ENCODE measurements at places on chromosomes 12 and 14. TPM values are rescaled to one million over a fixed set of nuclear protein-coding genes. Genes with fewer than 3 reads are reported as not detected.

COCH gene
- 4.2 TPM for total RNA-seq

CYP46A1 gene
- 0.52 TPM for total RNA-seq

GPR132 gene
- total RNA-seq: 0.04 TPM

DPPA3 gene
- not detected for total RNA-seq

- no peak for DNase-seq
Observed at GRCh38 chr14:103684871-103685270, 30.4 kb downstream of the XRCC3 start.

DNA sequence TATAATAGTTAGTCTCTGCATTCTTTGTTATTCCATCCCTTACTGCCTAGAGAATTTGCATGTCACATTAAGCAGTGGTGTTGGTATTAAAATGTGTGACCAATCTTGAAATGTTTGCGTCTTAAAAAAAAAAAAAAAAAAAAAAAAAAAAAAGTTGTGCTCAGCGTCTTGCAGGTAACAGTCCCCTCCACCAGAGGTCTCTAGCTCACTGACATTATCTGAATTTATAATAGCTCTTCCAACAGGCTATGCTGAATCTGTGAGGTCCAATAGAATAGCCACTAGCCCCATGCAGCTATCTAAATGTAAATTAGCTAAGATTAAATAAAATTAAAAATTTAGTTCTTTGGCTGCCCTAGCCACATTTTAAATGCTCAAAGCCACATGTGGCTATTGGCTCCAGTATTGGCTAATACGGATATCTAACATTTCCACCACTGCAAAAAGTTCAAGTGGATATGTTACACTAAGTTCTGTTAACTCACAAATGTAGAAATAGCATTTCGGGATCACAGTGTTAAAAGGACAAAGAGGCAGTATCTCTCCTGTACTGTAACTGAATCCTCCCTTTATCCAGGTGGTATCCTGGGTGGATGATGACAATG lies 28.7 kb downstream of the NKX2-8 start:
- DNase-seq: peak; percentile 72

DNA sequence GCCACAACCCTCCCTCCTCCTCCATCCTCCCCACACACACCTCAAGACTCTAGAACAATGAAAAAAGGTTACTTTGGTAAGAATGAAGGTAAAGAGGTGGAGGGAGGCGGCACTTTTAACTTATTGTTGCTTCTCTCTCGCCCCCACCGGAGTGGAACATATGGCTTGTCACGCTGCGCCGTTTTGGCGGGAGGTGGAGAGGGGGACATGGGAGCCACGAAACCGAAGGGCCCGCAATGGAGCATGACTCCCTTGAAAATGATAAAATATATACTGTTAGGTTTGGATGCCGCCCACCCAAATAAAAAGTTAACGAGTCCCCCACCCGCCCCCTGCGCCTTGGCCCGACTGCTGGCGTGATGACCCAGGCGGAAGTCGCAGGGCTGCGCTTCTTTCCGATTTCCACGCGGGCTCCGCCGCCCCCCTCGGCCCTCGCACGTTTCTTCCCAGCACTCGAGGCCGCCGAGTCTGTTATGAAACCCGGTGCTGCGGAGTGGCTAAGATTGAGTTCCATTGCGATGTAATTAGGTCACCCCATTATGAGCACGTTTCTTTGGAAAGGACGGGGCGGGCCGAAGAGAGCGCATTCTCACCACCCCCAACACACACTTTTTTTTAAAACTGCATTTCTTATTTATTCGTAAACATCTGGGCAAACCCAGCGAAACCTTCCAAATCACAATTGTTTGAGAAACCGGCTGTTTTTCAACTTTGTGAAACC lies 1.4 kb upstream of the ZFP36L1 start:
- peak; percentile 71 for DNase-seq

DNA sequence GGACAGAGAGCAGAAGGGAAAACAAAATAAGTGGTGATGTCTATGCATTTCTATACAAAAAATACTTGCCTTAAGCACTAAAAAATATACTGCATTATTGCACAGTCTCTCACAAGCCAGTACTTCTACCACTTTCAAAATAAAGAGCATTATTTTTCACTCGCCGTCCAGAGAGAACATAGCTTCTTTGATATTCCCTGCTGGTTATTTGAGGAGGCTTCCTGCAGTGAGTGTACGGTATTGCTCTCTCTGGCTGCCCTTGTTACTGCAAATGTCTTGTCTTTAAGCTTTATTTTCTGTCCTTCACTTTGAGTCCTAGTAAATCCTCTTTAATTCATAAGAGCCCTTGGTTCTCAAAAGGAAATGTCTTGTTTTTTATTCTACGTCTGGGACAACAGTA lies 81.1 kb downstream of the EML1 start:
- no peak for DNase-seq

GRCh38 chr14:59331217-59331616 lies 134.0 kb downstream of the GPR135 start:
- no peak for DNase-seq

Measured in PC-3 (cell line).